ENCODE measurements at places on chromosomes 3 and 15. TPM values are rescaled to one million over a fixed set of nuclear protein-coding genes. Genes with fewer than 3 reads are reported as not detected.

GRCh38 chr3:11565932-11566331 is 77.8 kb downstream of the VGLL4 start:
- H3K27ac ChIP-seq, result no peak overlapping the region
- no peaks in the 10 kb centered on the region for H3K36me3 ChIP-seq
- H3K4me1 ChIP-seq, result no peaks in the 10 kb centered on the region
- no peak for DNase-seq
- H3K4me3 ChIP-seq, result no peak overlapping the region

GRCh38 chr15:63601704-63602185 is 4.6 kb downstream of the FBXL22 start:
- no peaks in the 10 kb centered on the region for H3K27me3 ChIP-seq
- H3K36me3 ChIP-seq, result no peaks in the 10 kb centered on the region
- H3K27ac ChIP-seq, result peak overlapping the region; percentile 53
- peak overlapping the region; percentile 41 for H3K4me3 ChIP-seq
- no peaks in the 10 kb centered on the region for H3K4me1 ChIP-seq
- no peak for DNase-seq

GRCh38 chr15:77533578-77534430 is 98.9 kb downstream of the LINGO1 start:
- H3K27ac ChIP-seq, result no peak overlapping the region
- peak; percentile 12 for DNase-seq
- no peaks in the 10 kb centered on the region for H3K27me3 ChIP-seq
- no peaks in the 10 kb centered on the region for H3K36me3 ChIP-seq
- H3K4me1 ChIP-seq, result no peaks in the 10 kb centered on the region

GRCh38 chr3:28291577-28291976 is 50.2 kb downstream of the CMC1 start:
- H3K36me3 ChIP-seq, result no peaks in the 10 kb centered on the region
- no peak overlapping the region for H3K27ac ChIP-seq
- H3K4me3 ChIP-seq, result no peak overlapping the region
- no peak for DNase-seq
- H3K27me3 ChIP-seq, result no peaks in the 10 kb centered on the region
- H3K4me1 ChIP-seq, result no peaks in the 10 kb centered on the region

DNA sequence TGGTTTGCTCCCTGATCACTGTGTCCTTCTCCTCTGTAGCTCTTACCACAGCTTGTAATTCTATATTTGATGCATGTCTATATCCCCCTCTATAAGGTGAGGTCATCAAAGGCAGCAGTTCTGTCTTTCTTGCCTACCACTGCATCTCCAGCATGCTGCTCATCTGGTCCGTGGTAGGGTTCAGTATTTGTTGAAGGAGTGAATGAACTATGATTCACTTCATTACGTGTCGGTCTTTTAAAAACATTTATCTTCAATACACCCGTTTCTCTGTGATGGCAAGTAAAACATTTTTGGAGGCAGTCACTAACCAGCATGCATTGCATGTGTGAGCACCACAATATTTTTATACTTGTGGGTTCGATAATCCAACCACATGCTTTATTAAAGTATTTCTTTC is 27.6 kb downstream of the CHST14 start:
- no peak overlapping the region for H3K27ac ChIP-seq
- H3K27me3 ChIP-seq, result no peaks in the 10 kb centered on the region
- no peaks in the 10 kb centered on the region for H3K4me1 ChIP-seq
- no peak for DNase-seq
- H3K4me3 ChIP-seq, result no peak overlapping the region

- no peaks in the 10 kb centered on the region for H3K4me1 ChIP-seq
- no peak overlapping the region for H3K27ac ChIP-seq
- no peak overlapping the region for H3K4me3 ChIP-seq
- no peaks in the 10 kb centered on the region for H3K36me3 ChIP-seq
- DNase-seq, result no peak
- H3K27me3 ChIP-seq, result no peaks in the 10 kb centered on the region
These were observed 240.0 kb upstream of the CFAP20DC start for GRCh38 chr3:59289831-59290230.

PRR20G gene
- not detected for total RNA-seq

DNA sequence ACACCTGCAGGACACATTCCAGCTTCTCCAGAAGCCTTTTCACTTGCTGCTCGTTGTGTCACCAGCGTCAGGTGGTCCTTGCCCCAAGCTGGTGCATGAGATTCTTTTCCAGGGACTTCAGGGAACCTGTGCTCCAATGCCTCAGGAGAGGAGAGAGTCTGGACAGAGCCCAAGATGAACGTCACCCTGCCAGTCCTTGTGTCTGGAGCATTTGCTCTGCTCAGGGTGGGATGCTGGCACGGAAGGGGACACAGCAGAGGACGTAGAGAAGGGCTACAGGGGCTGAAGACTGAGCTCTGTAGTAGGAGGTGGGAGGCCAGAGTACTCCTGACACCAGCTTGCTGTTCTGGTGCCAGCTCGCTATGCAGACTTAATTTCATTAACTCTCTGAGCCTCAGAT is 262.1 kb downstream of the XXYLT1 start:
- H3K4me3 ChIP-seq, result no peak overlapping the region
- no peak for DNase-seq
- no peak overlapping the region for H3K27ac ChIP-seq
- no peaks in the 10 kb centered on the region for H3K4me1 ChIP-seq
- no peaks in the 10 kb centered on the region for H3K36me3 ChIP-seq

Measured in aorta (tissue), 5 donors.